ENCODE measurements at places on chromosomes 2 and 18.
A peak's percentile ranks its signal among the peaks of the same experiment; 100 is the strongest.

- peak; percentile 54 for DNase-seq
Measured at GRCh38 chr2:70070542-70071268, 16.6 kb upstream of the PCBP1 start.

DNA sequence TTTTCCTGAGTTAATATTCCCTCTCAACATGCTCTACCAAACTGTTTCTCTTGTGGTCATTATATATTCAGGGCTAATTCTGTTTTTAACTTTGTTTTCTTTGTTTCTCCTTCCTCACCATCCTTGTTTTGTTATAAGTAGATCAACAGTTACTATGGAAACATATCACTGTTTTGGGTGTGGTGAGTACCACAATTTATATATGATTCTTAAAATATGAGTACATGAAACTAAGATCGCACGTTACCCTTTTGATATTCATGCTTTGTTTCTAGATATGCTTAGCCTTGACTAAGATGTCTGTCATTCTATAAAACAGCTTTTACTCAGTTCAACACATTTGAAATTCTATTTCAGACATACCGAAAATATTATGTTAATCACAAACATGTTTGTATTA lies 232.3 kb upstream of the ITGA4 start:
- DNase-seq = no peak

- no peak for DNase-seq
Measured at GRCh38 chr2:85231952-85232351, 95.8 kb downstream of the TGOLN2 start.

GRCh38 chr18:75790111-75790510 lies 362.6 kb upstream of the SMIM21 start:
- DNase-seq = no peak

DNA sequence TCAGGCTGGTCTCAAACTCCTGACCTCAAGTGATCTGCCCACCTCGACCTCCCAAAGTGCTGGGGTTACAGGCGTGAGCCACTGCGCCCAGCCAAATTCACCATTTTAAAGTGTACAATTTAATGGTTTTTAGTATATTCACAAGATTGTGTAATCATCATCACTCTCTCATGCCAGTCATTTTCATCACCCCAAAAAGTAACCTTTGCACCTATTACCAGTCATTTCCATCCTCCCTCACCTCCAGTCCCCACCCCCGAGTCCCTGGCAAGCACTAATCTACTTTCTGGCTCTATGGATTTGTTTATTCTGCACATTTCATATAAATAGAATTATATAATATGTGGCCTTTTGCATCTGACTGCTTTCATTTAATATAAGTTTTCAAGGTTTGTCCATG lies 10.8 kb downstream of the PCBP1 start:
- no peak for DNase-seq
